ENCODE measurements at places on chromosomes 1 and 21.

DNA sequence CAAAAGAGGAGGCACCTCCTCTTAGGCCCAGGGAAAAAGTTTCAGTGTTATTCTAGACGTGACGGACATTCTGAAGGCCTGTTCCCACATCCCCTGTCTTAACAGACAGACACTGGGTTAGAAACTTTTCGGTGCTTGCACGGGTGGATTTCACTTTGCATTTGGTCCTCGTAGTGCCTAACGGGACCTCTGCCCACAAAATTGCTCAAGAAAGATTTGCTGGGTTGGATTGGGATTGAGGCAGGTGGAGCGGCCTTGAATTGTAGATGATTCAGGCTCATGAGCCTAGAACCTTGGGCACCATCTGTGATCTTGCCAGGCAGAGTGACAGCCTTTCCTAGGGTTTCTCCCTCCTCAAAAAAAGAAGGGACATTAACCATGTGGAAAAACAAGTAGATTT, 2.8 kb downstream of the PLA2G5 start:
- no peak for DNase-seq

GRCh38 chr1:67194209-67194863, 28.1 kb downstream of the IL23R start:
- no peak for DNase-seq

- DNase-seq, result no peak
Observed at GRCh38 chr1:234369784-234370183, 3.5 kb upstream of the COA6 start.

GRCh38 chr1:9881838-9882249, 28.2 kb downstream of the CTNNBIP1 start:
- DNase-seq, result no peak

- DNase-seq, result no peak
Observed at GRCh38 chr1:12630946-12631530, 12.8 kb upstream of the AADACL4 start.

DNA sequence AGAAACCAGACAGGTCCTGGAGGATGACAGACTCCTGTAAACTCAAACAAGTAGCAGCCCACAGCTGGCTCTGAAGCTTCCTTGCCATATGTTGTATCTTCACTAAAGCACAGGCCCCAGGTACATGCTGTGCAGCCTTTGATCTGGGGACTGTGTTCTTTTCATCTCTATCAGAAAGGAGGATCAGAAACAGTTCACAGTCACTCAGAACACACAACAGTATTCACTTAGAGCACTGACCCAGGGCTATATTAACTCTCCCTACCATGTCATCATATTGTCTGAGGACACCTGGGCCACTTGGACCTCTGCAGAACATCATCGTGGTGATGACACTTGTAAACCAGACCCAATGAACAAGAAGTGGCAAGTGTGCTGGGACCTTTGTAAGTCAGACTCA, 222.0 kb downstream of the SETD4 start:
- DNase-seq, result no peak

- no peak for DNase-seq
Observed at GRCh38 chr1:165575468-165576099, 31.8 kb downstream of the LRRC52 start.

DNA sequence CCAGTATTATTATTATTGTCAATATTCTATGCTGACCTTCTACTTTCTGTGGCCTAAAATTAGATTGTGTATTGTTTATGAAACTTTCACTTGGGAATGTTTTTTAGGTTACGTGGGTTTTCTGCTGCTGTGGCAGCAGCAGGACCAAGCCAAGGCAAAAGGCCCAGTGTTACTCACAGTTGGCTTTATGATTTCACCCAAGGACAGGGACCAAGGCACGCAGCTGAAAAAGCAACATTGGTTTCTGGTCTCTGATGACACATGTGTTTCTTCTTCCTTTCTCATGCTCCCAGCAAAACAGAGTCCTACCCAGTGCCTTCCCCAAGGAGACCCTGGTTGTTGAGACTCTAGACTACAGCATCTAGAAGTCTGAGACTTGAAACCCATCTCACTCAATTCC, 413.7 kb downstream of the SETD4 start:
- no peak for DNase-seq

DNA sequence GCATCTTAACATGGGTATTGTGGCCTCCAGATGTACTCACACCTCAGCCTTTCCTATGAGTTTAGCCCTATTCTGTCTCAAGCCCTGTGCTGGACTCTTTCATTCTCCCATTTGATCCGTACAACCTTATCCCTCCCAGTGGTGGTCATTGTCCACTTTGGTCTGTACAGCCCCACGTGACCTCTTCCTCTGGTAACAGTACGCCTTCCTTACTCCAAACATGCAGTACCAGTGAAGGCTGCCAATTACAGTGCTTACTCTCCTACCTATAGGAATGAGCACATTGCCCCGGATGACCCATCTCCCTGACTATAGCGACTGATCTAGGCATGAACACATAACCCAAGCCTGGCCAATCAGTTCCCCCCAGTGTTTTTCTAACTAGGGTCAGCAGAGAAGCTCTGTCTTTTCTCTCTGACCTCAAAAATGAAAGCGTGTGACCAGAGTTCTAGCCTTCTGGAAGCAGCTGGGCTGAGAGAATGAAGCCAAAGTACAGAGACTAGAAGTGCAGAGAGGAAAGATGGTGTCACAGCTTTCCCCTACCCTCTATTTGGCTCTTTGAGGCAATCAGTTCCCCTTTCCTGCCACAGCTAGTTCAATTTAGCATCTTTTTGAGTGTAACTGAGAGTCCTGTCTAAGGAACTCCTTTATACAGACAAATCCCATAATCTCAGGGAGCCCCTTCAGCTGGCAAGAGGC, 9.9 kb upstream of the QSOX1 start:
- DNase-seq, result no peak

- DNase-seq, result no peak
Observed at GRCh38 chr1:46546210-46546609, 5.2 kb downstream of the KNCN start.

GRCh38 chr21:35400233-35400939, 351.3 kb upstream of the RUNX1 start:
- DNase-seq, result peak; percentile 1

DNA sequence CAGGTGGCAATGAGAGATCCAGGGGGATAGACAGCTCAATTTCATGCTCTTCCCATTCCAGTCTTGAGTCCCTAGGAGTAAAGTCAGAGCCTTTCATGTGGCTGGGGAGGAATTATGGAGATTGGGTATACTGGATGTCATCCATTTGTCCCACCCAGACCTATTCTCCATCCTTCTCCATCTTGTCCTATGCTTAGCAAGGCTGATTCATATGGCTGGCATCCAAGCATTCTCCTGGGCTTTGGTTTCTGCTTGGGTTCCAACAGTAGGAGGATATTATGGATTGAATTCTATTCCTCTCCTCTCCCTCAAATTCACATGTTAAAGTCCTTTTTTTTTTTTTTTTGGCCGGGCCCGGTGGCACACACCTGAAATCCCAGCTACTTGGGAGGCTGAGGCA, 3.8 kb upstream of the CDC20 start:
- no peak for DNase-seq

GRCh38 chr1:204293605-204294337, 66.0 kb downstream of the PLEKHA6 start:
- DNase-seq, result no peak

GRCh38 chr1:246794048-246794827, 70.0 kb downstream of the SCCPDH start:
- no peak for DNase-seq

DNA sequence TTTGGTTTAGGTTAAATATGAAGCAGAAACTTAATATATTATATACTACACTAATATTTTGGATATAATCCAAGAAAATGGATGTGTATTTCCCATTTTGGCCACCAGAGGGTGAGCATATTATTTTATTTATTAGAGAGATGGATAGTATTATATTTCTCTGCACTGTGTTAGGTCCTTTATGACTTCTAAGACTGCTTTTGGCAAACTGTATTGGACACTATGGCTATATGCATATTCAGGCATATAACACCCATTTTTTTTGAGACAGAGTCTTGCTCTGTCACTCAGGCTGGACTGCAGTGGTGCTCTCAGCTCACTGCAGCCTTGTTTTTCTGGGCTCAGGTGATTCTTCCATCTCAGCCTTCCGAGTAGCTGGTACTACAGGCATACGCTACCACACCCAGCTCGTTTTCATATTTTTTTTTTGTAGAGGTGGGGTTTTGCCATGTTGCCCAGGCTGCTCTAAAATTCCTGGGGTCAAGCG, 17.8 kb upstream of the PGM1 start:
- no peak for DNase-seq

GRCh38 chr1:176841238-176841637, 323.3 kb downstream of the ASTN1 start:
- no peak for DNase-seq

- no peak for DNase-seq
Observed at GRCh38 chr1:80593197-80593596, 1207.5 kb upstream of the ADGRL2 start.

DNA sequence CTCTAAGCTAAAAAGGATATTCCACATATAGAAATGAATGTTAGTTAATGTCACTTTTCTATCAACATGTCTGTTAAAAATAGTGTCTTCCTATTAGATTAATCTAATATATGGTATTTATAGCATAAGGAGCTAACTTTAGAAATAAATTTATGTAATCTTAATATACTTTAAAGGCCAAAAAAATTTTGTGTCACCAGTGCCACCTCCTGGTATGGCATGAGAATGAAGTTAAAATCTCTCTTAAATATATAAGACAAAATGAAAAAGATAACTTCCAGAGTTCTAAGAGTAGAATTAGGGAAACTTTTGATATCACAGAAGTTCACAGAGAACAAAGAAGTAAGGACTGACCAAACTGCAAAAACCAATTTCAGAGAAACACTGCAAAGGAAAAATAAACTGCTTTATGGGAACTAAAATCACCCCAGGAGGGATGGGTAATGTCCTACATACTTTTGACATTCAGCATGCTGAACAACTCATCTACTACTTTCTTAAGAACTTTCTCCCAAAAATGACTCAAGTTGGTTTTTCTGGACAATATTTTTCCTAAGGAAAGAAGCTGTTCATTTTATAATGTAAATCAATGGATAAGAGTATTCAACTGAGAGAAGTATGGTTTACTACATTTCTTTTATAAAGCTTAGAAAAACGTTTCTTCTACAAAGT, 82.8 kb downstream of the TRIM33 start:
- DNase-seq, result no peak

DNA sequence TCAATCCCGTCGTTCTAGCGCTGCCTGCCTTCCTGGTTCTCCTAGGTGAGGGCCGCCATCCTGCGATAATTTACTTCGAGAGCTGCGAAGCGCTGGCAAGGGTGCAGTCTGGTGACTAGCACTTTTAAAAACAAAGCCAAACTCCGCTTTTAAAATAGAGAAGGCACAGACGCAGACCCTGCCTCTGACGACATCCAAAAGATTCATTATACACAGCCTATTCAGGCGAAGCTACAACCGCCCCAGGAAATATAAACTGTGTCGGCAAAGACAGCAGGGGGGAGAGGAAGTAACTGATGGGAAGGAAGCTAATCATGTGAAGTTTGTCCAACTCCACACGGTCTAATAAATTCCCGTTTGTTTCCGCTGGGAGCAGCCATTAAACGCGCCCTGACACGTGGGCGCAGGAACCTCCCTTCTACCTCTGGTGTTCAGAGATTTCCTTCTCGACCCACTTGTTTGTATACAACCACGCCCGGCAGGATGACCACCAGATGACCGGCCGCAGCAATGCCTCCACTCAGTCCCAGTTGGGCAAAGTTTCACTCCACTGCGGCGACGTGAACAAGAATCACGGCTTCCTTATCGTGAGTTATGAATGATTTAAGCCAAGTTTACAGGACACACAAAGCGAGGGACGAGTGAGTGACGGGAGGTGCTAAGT, 1.3 kb downstream of the GNG12 start:
- no peak for DNase-seq

GRCh38 chr1:57122031-57122430, 156.2 kb upstream of the C8B start:
- no peak for DNase-seq

GRCh38 chr1:201096041-201096461, 16.2 kb downstream of the CACNA1S start:
- DNase-seq, result no peak

GRCh38 chr1:29122682-29123052, 1.0 kb downstream of the TMEM200B start:
- DNase-seq, result no peak

DNA sequence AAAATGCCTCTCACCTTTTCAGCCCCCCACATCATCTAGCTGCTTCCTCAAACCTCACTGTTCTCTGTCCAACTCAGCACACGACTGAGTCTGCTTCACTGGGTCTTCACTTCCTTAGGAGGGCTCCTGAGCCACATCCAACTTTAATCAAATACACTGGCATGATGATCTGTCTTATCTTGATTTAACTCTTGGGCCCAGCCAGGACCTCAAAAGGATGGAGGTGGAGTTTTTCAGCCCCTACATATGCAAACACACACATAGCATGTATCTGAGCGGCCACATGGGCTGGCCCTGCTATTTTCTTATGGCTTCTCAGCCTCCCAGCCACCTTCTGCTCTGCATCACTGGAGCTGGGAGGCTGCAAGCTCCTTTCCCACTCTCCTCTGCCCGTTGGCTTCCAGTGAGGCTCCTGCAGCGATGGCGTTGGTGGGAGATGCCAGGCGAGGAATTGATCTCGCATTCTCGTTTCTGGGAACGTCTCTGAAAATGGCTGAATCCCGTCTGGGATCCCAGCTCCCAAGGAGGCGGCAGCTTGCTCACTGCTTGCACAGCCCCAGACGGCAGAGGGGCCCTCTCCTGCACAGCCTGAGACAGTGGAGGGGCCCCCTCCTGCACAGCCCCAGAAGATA, 1.8 kb upstream of the PRXL2B start:
- DNase-seq, result no peak

- no peak for DNase-seq
Observed at GRCh38 chr1:161872506-161872905, 106.4 kb downstream of the ATF6 start.

DNA sequence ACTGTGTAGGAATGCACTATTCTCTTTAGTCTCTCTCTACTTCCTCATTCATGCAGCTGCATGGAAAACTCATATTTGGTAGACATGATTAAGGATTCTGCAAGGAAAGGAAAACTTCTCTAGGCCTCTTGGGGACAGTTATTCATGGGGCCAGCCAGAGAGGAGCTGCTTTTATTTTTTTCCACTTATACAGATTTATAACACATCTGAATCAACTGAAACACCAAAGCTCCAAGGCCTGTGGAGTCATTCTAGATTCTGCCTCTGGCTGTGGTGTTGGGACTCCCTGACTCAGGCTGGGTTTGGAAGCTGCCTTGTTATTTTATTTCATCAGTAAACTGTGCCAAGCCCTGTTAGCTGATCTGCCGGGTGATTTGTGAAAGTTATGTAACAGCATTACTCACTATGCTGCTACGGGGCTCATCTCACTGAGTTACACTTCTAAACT, 83.9 kb upstream of the EDEM3 start:
- peak; percentile 2 for DNase-seq

DNA sequence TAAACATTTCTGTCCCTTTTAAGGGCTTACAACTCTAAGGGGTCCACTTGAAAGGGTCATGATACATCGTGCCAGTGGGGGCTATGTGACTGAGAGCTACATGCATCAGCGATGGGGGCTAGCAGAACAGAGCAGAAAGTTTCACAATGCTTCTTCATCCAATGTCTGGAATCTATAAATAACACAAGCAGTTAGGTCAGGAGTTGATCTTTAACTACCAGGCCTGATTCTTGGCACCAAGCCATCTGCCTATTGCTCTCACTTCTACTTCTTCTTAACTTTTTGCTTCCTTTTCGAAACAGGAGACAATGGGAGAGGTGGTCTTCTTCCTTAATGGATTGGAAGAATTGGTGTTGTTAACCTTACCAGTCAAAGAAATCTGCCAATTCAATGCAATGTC, 410.0 kb downstream of the TGFB2 start:
- DNase-seq, result no peak

- DNase-seq, result no peak
Observed at GRCh38 chr1:166929911-166930310, 45.4 kb downstream of the ILDR2 start.

GRCh38 chr1:2238361-2239012, 10.4 kb downstream of the SKI start:
- DNase-seq, result no peak
